Muscle of arm (tissue), 14 donors: ENCODE measurements at places on chromosomes 11 and 22. TPM values are rescaled to one million over a fixed set of nuclear protein-coding genes. Genes with fewer than 3 reads are reported as not detected.

Gene OR51B2
- not detected for polyA plus RNA-seq

Gene CD6
- 0.77 TPM for polyA plus RNA-seq

GRCh38 chr11:72750086-72750485, 2.1 kb downstream of the ARAP1 start:
- DNase-seq: no peak

Gene UBQLNL
- 0.58 TPM for polyA plus RNA-seq

DNA sequence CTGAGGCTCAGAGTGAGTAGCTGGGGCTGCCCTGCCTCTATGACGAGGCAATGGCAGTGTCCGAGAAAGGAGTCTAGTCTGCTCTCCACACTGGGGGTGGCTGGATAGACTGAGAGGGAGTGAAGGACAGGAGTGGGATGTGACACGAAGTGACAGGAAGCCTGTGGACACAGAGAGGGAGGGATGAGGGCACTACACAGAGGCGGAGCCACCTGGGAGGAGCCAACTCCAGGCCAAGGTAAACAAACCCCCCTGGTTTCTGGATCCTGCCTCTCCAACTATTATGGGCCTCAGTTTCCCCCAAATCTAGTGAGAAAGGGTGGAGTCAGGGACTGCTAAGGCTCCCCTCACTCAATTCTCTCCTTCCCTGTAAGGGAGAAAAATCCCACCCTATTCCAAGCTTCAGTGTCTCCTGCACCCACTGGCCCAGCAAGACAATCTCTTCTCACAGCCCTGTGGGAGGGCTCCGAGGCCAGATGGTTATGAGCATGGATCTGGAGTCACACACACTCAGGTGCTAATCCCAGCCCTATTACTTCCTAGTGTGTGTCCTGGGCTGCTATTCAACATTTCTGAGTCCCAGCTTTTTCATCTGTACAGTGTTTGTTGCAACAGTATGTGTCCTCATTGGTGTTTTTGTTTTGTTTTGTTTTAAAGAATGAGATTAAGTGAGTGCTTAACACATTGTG, 24.9 kb downstream of the ASPHD2 start:
- DNase-seq: no peak

DNA sequence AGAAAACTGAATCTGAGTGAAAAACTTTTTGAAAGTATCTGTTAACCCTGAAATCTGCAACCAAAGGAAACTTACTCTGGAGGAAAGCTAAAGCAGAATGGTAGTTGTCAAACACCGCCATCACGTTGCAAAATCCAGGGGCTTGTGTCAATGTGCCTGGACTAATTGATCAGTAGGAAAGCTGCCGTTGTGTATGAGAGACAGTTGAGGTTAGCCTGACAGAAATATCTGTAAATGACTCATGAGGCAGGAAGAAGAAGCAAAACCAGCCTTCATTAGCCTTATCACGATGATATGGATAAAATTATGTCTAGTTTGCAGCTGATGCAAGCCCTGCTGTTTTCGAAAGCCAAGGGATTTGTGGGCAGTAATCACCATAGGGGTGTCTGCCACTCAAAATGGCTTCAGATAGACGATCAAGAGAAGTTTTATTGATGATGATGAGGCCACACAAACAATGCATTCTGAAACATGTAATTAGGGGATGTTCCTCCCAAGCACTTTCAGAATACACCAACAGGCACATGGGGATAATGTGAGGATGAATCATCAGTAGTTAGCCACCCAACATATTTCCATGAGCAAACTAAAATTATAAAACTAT, 8.9 kb downstream of the SCGB1A1 start:
- DNase-seq: no peak

GRCh38 chr11:44319170-44319551, 9.2 kb upstream of the ALX4 start:
- no peak for DNase-seq

DNA sequence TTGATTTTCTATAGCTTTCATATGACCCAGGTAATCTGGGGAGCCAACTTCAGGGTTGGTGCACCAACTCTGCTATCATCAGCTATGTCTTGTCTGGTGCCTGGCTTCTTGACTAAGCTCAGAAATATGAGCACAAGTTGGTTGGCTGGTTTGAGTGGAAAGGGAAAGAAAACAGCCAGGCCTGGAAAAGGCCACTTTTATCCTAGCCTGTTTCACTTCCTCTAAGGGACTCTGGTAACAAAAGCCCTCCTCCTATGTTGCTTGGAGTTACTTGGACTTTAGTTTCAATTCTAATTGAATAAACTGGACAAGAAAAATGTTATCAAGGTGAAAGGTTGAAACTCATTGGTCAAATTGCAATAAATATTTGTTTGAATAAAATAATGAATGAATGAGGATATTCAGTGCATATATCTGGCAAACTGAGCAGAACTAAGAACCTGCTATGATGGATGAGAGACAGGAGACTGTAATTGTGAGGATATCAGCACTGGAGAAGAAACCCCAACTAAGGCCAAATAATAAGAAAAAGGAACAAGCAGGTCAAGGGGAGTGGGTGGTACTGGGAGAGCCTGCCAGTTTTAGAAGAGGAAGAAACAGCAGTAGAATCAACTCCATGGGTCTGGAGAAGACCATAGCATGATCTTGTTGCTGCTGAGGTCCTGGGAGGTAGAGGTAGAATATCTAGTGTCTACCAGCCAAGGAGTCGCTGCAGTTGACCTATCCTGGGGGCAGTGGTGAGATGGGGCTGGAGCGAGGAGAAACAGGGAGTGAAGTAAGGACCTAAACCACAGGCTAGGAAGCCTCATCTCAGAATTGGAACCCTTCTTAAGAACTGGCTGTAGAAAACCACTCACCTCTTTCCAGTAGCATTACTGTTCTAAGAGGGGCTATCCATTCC, 8.2 kb downstream of the ROBO4 start:
- no peak for DNase-seq

Gene C1QTNF5
- 24.5 TPM for polyA plus RNA-seq

Gene CCT8L2
- polyA plus RNA-seq: not detected

GRCh38 chr11:45373506-45374035, 87.4 kb upstream of the SYT13 start:
- DNase-seq: no peak

DNA sequence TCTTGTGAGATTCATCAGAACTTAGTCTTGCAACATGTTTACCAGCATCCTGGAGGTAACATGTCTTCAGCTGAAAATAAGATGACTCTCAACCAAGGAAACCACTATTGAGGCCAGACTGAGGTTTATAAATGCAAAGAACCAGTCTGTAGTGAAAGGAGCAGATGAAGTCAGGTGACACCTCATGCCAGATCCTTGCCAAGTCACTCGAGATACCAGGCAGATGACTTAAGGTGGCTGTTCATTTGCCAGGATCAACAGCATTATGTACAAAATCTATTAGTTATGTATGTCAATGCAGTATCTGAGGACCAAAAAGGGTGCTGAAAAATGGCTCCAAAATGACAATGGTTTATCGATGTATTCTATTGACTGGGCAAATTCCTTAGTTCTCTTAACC, 100.0 kb upstream of the SOX6 start:
- no peak for DNase-seq

- no peak for DNase-seq
These were observed 67.0 kb downstream of the IGLL1 start for GRCh38 chr22:23513133-23513532.

Gene SLC17A6
- not detected for polyA plus RNA-seq

- no peak for DNase-seq
These were observed 126.7 kb downstream of the TEAD1 start for GRCh38 chr11:12800871-12801270.

DNA sequence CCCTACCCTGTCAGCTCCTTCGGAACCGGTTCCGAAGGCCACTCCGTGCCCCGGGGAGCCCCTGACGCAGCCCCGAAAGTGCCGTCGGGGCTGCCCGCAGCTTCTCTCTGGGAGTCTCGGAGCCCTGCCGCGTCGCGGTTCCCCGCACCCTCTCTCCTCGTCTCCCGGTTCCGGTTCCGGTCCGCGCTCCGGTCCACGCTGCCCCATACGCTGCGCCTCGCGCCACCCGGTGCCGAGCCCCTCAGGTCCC, 618 bp downstream of the MTA2 start:
- no peak for DNase-seq

DNA sequence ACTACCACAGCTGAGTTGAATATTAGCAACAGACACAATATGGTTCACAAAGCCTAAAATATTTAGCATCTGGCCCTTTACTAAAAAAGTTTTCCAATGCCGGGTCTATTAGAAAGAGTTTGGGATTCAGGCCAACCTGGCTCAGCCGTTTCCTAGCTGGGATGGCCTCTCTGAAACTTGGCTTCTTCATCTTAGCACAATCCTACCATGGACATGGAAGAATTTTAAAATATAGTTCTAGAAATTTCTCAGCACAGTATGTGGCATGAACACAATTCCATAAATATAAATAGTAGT, 103.8 kb downstream of the RRAS2 start:
- peak; percentile 69 for DNase-seq

Gene KCNJ11
- 12.4 TPM for polyA plus RNA-seq

DNA sequence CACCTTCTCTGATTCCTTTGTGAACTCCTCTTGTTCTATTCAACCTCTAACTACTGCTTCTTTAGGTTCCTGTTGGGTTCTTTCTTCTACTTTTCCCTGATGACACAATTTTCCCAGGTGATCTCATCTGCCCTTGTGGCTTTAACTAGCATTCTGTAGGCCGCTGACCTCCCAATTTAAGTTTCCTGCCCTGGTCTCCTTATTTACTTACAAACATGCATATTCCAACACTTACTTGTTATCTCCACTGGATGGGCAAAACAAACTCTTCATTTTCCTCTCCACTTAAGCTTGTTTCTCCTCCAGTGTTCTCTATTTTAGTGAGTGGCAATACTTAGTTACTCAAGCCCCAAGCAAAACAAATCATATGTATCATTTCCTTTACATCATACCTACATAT, 734.5 kb downstream of the METTL15 start:
- DNase-seq: no peak

- no peak for DNase-seq
These were observed 37.9 kb downstream of the SREBF2 start for GRCh38 chr22:41870786-41871185.

Gene OR8A1
- not detected for polyA plus RNA-seq

GRCh38 chr11:127226949-127227348, 226.4 kb upstream of the KIRREL3 start:
- DNase-seq: no peak
